ENCODE measurements at places on chromosomes 16 and 17. TPM values are rescaled to one million over a fixed set of nuclear protein-coding genes. Genes with fewer than 3 reads are reported as not detected.

Gene KRT39
- polyA plus RNA-seq = 0.23 TPM

Gene HOXB7
- polyA plus RNA-seq = 1.0 TPM

Gene ASIC2
- polyA plus RNA-seq = 0.09 TPM

Gene KRT9
- polyA plus RNA-seq = 60.7 TPM

Gene CDRT15
- 0.09 TPM for polyA plus RNA-seq

Gene ALOX12
- 0.32 TPM for polyA plus RNA-seq

Gene TLCD2
- 1.5 TPM for polyA plus RNA-seq

Gene NPIPB5
- polyA plus RNA-seq = 142 TPM

Gene OR1F1
- polyA plus RNA-seq = 0.02 TPM

Gene DNAH17
- polyA plus RNA-seq = 0.30 TPM

Gene DNASE1L2
- 3.5 TPM for polyA plus RNA-seq

Gene KRTAP16-1
- polyA plus RNA-seq = 0.07 TPM

Gene TP53TG3
- polyA plus RNA-seq = not detected

Gene SHBG
- polyA plus RNA-seq = 0.62 TPM

Gene ALDH3A2
- 50.9 TPM for polyA plus RNA-seq

Gene OR3A2
- polyA plus RNA-seq = 0.07 TPM

Gene RBFOX1
- polyA plus RNA-seq = 0.23 TPM

Gene SERPINF2
- polyA plus RNA-seq = 31.0 TPM

Gene RCVRN
- polyA plus RNA-seq = 0.07 TPM

Gene ASB16
- 0.14 TPM for polyA plus RNA-seq

Gene CHRNB1
- polyA plus RNA-seq = 18.5 TPM

Gene IGFALS
- 1.9 TPM for polyA plus RNA-seq

Gene CSH2
- 11.2 TPM for polyA plus RNA-seq

Gene EFNB3
- polyA plus RNA-seq = 0.52 TPM
